ENCODE measurements at places on chromosomes 3 and 15.
A peak's percentile ranks its signal among the peaks of the same experiment; 100 is the strongest.

DNA sequence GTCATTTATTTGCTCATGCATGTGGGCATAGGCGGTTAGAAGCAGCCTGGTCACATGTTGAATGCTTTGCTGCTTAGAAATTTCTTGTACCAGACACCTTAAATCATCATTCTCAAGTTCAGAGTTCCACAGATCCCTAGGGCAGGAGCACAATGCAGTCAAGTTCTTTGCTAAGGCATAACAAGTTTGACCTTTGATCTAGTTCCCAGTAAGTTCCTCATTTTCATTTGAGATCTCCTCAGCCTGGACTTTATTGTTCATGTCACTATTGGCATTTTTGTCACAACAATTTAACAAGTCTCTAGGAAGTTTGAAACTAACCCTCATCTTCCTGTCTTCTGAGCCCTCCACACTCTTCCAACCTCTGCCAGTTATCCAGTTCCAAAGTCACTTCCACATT, 22.8 kb downstream of the HGD start:
- no peak for DNase-seq

GRCh38 chr15:60458721-60459120, 20.2 kb downstream of the ICE2 start:
- DNase-seq, result no peak

GRCh38 chr3:147977001-147977400, 567.8 kb downstream of the ZIC1 start:
- DNase-seq, result no peak

GRCh38 chr15:45167631-45168205, 20.0 kb downstream of the SHF start:
- no peak for DNase-seq

GRCh38 chr3:101888653-101889052, 39.3 kb downstream of the NFKBIZ start:
- DNase-seq, result no peak

DNA sequence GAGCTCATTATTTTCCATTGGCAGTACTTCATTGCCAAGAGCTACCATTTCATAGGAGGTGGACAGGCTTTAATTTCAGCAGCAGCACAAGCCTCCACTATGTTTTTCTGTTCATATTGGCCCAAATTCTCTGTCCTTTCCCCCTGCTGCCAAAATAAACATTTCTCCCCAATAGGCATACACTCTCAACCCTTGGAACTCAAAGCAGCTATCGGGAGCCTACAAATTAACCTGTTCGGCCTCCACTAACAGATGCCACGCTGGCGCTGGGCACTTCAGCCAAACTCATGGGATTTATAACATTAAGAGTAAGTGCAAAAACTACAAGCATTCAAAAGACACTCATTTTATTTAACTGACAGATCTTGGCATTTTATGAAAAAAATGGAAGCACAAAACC, 95.7 kb downstream of the NSUN3 start:
- no peak for DNase-seq

GRCh38 chr15:67166280-67167009, 88.0 kb downstream of the AAGAB start:
- no peak for DNase-seq

DNA sequence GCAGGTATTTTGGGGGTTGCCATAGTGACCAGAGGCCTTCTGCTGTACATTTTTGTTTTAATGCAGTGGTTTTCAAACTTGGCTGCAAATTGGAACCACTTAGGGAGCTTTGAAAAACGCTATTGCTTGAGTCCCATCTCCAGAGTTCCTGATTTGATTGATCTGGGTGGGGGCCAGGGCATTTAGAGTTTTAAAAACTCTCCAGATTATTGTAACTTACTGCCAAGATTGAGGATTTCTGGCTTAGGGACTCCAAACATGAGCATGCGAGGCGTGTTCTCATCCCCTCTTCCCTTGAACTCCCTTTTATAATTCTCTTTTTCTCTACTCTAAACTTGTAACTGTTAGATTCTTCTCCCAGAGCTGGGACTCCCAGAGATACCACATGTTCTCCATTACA, 340.8 kb upstream of the SUCLG2 start:
- DNase-seq, result no peak

- DNase-seq, result no peak
Measured at GRCh38 chr3:187314176-187314575, 22.6 kb upstream of the MASP1 start.

DNA sequence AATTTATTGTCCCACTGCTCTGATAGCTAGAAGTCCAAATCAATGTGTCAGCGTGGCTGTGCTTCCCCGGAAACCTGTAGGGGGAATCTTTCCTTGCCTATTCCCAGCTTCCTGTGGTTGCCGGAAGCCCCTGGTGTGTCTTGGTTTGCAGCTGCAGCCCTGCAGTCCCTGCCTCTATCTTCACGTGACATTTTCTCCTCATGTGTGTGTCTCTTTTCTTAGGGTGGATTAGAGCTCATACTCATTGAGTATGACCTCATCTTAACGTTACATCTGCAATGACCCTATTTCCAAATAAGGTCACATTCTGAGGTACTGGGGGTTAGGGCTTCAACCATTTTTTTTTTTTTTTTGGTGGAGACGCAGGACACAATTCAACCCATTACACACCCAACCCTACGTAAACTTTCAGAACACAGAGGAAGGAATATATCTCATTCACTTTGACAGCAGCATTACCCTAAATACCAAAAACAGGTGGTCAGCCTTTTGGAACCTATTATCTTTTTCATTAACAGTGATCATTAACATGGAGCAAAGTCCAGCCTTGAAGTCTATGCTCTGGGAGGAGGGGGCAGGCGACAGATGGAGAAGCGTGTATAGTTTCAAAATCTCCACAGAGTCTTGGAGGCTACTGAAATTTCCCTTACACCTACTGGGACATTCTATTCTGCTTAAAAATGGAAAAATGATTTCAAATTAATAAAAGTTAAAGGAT, 88.6 kb downstream of the RYK start:
- DNase-seq, result no peak

DNA sequence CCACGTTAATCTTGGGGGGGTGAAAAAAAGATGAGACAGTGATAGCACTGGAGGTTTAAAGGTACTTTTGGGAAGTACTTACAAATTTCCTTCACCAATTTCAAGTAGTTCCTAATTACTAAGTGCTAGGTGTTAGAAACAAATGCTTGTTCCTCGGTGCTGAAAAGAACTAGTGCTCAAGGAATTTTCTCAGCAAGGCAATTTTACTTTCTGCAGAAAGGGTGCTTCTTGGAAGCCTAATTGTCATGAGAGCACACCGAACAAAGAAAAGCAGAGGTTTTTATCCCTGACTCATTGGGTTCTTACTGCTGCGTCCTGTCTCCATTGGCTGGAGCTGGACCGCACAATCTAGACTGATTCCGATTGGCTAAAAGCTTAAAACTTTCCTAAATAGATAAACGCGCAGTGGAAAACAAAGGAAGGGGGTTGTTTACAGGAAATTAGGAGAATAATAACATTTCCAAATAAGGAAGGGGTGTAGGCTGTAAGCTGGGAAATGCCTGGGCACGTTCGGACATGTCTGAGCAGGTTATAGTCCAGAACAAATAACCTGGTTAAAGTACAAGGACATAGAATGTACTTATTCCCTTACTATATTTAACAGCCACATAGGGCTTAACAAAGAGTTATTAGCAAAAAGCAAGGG, 49.6 kb downstream of the CHD2 start:
- no peak for DNase-seq

DNA sequence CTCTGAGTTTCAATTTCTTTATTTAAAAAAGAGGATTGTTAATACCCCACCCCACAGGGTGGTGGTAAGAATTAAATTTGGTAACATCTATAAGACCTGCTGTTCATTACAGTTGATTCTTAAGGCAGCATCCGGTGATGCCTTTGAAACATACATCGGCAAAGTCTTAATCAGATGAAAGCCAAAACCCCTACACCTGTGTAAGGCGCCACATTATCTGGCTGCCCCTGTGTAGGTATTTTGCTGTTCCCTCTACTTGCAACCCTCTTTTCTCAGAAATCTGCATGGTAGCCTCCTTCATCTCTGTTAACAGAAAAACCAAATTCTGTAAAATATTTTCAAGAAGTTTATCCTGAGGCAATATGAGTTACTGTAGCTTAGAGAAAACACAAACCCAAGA, 90.0 kb downstream of the ST6GAL1 start:
- no peak for DNase-seq

- no peak for DNase-seq
Measured at GRCh38 chr3:191321019-191321767, 8.0 kb upstream of the CCDC50 start.

GRCh38 chr3:31918179-31919150, 62.6 kb downstream of the OSBPL10 start:
- no peak for DNase-seq

GRCh38 chr3:54146506-54147239, 24.3 kb downstream of the CACNA2D3 start:
- DNase-seq, result no peak

DNA sequence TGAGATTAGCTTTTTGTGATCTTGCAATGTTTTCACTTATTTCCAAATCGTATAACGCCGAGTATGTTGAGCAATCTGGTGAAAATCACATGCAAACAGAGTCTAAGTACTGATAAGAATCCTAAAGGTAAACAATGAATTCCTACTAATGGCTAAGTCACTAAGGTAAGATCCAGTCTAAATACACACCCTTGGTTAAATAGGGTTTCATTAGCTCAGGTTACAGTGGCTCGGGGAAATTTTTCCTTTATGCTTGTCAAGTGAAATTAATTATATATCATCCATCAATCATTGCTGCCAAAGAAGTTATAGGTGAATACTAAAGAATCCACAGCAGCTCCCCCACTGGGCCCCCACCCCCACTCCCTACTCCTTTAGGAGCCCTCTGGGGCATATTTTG, 139.3 kb downstream of the SOX2 start:
- no peak for DNase-seq

DNA sequence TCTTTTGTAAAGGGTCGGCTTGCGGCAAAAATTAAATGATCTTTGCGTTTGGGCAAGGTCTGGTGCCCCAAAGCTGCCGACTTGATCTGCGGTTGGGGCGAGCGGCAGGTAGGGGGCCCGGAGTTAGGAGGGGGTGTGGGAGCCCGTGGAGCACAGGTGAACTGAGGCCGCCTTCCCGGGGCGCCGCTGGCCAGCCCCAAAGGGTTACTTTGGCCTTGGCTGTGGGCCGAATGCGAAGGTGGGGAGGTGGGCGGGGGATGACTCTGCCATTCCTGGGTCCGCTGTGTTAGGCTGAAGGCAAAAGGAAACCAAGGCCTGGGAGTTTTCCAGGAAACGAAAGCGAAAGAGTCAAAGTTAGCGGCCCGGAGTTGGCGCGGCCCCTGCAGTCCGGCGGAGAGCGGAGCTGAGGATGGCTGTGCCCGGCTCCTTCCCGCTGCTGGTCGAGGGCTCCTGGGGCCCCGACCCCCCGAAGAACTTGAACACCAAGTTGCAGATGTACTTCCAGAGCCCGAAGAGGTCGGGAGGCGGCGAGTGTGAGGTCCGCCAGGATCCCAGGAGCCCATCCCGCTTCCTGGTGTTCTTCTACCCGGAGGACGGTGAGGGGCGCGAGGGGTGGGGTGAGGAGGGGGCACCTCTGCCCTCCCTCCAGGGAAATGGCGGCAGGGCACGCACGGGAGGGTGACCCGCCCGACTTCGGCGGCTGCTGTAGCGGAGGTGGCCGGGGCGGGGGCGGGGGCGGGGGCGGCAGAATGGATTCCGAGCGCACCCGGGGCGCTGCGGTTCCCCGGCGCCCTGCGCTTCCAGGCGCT, at the start of gene PARP14:
Gene PARP14 (plus strand): TSS at position 365 of the 809 bp plus-strand sequence. CDS start 45 bp downstream, at position 410.
- DNase-seq, result peak; percentile 46

- no peak for DNase-seq
Measured at GRCh38 chr15:59131969-59132562, 27.1 kb downstream of the CCNB2 start.

- DNase-seq, result no peak
Measured at GRCh38 chr3:54818942-54819341, 108.9 kb downstream of the LRTM1 start.

GRCh38 chr3:106176734-106177133, 307.9 kb upstream of the CBLB start:
- DNase-seq, result no peak

GRCh38 chr3:51110586-51110985, 274.5 kb upstream of the MANF start:
- DNase-seq, result no peak

DNA sequence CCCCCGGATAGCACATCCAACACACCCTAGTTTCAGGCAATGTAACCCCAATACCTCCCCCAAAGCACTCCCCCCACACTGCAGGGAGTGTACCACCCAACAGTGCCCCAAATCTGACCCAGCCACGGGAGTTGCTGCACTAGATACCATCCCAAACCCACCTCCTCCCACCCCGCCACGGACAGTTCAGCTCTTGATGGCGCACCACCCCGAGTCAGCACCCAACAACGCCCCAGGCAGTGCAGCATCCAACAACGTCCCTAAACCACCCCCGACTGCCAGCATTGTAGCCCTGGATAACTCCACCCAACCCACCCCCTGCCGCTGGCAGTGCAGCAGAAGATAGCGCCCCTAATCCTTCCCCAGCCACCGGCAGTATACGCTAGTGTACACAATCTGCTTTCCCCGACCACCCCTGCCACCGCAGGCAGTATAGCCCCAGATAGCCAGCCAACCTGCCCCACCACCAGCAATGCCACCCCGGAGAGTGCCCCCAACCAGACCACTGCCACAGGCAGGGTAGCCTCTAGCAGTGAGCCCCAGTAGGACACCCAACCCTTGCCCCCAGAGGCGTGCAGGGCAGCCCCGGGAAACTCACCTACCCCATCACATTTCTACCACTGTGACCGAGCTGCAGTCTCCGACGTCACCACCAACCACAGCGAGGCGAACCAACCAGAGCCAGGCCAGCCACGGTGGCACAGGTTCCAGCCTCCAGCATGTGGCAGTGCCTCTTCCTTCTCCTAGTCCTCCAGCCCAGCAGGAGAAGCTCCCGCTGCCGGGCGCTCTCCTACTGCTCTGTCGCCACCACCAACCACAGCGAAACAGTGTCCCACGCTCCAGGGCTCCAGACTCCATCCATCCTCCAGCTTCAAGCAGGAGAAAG, 178.1 kb downstream of the POTEB3 start:
- DNase-seq, result no peak

- DNase-seq, result no peak
Measured at GRCh38 chr15:76339305-76340197, 3.0 kb downstream of the ISL2 start.

DNA sequence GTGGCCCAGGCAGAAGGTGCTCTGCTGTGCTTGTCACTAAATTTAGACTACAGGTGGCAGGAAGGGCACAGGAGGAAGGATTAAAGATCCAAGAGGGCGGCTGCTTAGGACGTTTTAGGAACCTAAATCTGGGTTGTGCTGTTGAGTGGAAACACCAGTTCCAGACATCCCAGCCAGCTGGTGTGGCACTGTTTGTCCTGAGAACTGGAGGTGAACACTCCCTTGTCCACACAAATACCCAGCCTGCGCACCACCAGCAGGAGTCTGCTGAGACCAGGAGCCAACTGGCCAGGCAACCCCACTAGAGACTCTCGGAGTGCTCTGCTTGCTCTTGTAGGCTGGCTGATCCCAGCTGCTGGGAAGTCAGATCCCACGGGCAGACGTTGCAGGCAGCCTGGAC, 30.3 kb upstream of the UACA start:
- DNase-seq, result no peak

GRCh38 chr3:160755776-160756304, at the start of gene PPM1L:
Gene PPM1L, plus strand, starts transcription at chr3:160756231.
- peak; percentile 39 for DNase-seq

GRCh38 chr3:94249491-94250079, 186.7 kb downstream of the NSUN3 start:
- peak; percentile 54 for DNase-seq

Data from stimulated activated CD8-positive, alpha-beta memory T cell treated with anti-CD3 and anti-CD28 coated beads, Interleukin-2, amount 100 ng/mL, for 48 hours (primary cell).